ENCODE measurements at places on chromosomes 1 and 21. TPM values are rescaled to one million over a fixed set of nuclear protein-coding genes. Genes with fewer than 3 reads are reported as not detected.
A peak's percentile ranks its signal among the peaks of the same experiment; 100 is the strongest.

The F13B gene
- not detected for total RNA-seq

The LPAR3 gene
- total RNA-seq, result 3.6 TPM

The OR2T33 gene
- not detected for total RNA-seq

The SPATA45 gene
- not detected for total RNA-seq

The FCRL2 gene
- total RNA-seq, result 0.20 TPM

The TRAF3IP3 gene
- 12.4 TPM for total RNA-seq

The C1orf53 gene
- total RNA-seq, result 4.0 TPM

GRCh38 chr1:115217150-115218033 is 120.7 kb downstream of the NGF start:
- DNase-seq, result no peak

GRCh38 chr1:3149277-3149676 is 80.3 kb downstream of the PRDM16 start:
- DNase-seq, result no peak

DNA sequence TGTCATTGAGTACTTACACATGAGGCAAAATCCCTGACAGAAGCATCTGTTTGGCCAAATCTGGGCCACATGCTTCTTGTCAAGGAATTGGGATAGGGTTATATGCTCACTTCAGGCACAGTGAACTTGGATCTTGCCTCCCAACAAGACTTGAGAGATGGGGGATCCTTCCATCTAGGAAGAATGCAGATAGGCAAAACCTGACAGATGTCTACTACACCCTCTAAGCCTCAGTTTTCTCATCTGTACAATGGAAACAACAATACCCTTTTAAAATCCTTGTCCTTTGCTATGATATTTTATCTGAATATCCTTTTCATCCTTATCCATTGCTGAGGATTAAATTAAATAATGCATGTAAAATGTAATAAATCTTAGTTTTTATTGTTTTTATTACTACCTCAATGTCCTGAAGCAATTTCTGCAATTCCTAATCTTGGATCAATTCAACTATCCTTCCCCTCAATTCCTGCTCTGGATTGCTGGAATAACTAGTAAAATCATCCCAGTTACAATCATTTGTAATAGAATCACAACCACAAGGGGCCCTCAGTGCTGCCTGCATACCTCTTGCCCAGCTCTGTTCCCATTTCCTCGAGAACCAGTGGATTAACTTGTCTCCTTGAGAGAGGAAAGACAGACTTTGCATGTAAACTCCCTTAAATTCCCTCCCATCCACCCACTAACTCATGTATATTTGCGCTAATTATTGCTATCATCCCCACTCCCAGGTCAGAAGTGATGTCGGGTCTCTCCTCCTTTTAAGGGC is 8.1 kb upstream of the XPR1 start:
- no peak for DNase-seq

- no peak for DNase-seq
Measured at GRCh38 chr1:208268541-208269337, 24.6 kb upstream of the PLXNA2 start.

GRCh38 chr1:169042377-169042776 is 64.1 kb upstream of the ATP1B1 start:
- DNase-seq, result no peak

GRCh38 chr1:3673381-3674099 is 21.2 kb downstream of the TP73 start:
- DNase-seq, result peak; percentile 37

- no peak for DNase-seq
Measured at GRCh38 chr1:183262628-183263200, 76.7 kb downstream of the LAMC2 start.

DNA sequence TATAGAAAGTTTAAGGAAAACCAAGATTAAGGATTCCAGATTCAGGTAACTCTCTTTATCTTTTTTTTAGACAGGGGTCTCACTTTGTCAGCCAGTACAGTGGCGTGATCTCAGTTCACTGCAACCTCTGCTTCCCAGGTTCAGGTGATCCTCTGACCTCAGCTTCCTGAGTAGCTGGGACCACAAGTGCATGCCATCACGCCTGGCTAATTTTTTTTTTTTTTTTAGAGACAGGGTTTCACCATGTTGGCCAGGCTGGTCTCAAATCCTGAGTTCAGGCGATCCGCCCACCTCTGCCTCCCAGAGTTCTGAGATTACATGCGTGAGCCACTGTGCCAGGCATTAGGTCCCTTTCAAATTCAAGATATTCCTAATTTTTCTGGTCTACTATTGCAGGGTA is 15.9 kb downstream of the LZIC start:
- DNase-seq, result no peak

DNA sequence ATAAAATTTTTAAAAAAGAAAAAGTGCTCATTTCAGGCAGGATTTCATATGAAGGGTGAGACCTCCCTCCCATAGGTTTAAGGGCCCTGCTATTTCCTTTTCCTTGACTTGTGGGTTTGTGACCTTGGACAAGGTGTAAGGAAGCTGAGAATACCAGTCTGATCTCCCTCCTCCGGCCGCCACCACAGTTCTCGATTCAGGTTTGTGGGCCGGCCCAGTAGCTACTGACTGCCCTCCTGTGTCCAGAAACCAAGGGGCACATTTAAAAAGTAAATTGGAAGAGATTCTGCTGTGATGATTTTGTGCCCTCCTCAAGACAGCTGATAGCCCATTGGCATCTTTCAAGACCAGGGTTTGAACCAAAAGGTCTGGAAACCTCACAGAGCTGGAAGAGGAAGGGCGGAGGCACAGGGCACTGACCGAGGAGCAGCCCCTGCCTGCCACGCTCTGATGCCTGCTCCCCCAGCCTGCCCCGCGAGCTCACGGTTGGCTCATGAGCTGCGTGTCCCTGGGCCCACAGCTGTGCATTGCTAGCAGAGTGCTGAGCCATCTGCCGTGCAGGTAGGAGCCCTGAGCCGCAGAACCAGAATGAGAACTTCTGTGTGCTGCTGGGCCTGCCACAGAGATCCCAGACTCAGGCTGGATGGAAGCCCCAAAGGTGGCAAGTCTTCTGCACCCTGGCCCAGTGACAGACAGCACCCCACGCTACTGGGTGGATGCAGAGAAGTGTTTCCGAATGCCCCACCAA is 348.7 kb downstream of the NPHP4 start:
- no peak for DNase-seq
